ENCODE measurements at places on chromosomes 7 and 10.

DNA sequence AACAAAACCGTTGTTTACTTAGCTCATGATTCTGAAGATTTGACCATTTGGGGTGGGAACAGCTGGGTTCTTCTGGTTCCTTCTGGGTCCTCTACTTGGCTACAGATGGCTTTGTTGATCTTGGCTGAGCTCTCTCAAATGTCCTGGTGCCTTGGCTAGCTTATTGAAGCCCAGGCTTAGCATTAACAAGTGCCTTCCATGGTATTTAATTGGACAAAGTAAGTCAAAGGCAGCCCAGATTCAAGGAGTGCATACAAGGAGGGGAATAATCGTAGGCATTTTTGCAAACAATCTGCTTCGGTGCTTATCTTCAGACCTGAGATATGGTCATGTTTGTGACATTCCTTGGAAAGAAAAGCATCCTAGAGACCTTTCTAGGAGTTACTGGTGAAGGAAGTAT lies 81.4 kb downstream of the ADCYAP1R1 start:
- no peak for DNase-seq

DNA sequence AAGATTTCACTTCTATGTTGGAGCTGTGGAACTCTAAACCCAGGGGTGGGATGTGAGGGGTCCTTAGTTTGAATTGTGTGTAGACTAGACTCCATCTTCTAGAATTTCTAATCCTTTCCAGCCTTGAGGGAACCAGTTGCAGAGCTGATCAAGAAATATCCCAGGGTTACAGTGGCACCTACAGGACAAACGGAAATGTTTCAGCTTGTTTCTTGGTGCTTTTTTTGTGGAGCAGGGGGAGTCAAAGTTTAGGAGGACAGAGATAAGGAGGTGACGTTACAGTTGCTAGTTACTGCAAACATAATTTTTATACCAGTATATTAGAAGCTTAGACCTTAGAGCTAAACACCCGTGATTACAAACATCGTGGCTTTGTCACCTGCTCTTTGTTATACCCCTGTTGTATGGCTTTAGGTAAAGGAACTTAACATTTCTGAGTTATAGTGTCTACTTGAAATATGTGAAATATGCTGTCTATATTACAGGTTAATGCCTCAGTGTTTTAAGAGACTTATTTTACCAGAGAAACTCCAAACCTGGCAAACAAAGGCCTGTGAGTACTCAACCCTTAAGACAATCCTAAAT lies 84.5 kb upstream of the DYNC1I1 start:
- DNase-seq = no peak

- DNase-seq = no peak
Observed at GRCh38 chr7:151689196-151689971, 169.7 kb upstream of the RHEB start.

DNA sequence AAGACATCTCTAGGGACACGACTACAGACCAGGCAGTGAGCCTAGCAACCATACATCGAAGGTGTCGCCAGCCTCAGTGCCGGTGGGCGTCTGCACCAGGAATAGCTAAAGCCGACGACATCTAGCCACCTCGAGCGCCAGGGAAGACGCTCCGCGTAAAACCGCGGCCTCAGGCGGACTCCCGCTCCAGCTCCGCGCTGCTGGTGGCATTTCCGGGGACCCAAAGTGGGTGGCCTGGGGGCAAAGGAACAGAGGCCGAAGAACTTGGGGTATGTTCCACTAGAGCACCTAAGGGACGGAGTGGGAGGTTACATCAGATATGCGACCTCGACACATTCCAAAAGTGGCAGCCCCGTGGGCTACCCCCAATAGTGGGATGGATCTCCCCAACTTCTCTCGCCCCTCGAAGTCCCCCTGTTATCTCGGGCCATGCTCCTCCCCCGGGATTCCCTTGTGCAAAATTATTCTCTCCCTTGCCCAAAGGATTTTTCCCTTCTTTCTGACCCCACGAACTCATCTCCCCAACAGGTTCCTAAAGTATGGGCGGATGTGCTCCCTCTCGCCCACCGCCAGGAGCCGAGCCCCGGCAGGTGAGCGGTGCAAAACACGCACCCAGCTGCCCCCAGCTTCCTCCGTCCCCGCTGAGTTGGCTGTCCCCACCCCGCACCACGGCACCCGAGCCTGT lies 1.2 kb downstream of the KCNMA1 start:
- no peak for DNase-seq

- DNase-seq = no peak
Observed at GRCh38 chr7:129017933-129018538, 36.9 kb downstream of the TNPO3 start.

- DNase-seq = no peak
Observed at GRCh38 chr10:62460393-62460792, 86.2 kb downstream of the ZNF365 start.

GRCh38 chr7:128124786-128125185 lies 93.5 kb upstream of the LRRC4 start:
- DNase-seq = no peak

DNA sequence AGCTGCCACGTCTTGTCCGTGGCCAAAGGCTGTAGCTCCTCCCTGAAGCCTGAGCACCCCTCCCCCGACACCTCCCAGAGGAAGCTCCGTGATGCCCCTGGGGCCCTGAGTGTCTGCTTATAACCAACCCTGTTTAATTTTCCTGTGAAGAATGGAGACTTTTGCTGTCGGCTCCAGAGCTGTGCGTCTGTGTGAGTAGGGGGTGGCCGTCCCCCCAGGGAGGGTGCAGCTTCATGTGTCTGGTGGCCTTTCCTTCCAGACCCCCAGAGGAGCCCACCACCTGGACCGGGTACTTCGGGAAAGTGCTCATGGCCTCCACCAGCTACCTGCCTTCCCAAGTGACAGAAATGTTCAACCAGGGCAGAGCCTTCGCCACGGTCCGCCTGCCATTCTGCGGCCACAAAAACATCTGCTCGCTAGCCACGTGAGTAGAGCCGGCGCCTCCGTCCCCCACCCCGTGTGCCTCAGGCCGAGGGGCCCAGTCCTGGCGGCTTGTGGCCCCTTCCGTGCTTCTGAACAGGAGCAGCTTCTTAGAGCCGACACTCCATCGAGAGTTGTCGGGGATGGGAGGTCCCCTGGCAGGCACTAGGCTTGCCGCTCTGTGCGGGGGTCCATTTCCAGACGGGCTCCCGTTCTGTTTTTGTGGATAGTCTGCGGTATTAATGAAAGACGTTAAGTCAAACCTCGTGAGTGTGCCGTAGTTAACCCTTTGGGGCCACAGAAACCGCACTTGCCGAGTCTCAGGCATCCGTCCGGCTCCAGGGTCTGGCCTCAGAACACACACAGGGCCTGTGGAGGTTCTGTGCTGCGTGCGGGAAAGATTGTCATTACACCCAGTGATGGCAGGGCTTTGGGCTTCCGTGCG lies 37.1 kb downstream of the WIPI2 start:
- no peak for DNase-seq

DNA sequence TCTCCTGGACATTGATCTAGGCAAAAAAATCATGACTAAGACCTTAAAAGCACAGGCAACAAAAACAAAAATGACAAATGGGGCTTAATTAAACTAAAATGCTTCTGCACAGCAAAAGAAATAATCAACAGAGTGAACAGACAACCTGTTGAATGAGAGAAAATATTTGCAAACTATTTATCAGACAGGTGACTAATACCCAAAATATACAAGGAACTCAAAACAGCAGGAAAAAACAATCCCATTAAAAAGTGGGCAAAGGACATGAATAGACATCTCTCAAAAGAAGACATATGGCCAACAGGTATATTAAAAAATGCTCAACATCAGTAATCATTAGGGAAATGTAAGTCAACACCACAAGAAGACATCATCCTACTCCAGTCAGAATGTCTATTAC lies 166.8 kb downstream of the MTERF1 start:
- DNase-seq = no peak

- no peak for DNase-seq
Observed at GRCh38 chr7:142602756-142603155, 146.5 kb upstream of the PRSS1 start.

- no peak for DNase-seq
Observed at GRCh38 chr10:116017405-116017804, 255.6 kb downstream of the GFRA1 start.

- DNase-seq = no peak
Observed at GRCh38 chr7:24727154-24728120, 29.8 kb downstream of the GSDME start.

DNA sequence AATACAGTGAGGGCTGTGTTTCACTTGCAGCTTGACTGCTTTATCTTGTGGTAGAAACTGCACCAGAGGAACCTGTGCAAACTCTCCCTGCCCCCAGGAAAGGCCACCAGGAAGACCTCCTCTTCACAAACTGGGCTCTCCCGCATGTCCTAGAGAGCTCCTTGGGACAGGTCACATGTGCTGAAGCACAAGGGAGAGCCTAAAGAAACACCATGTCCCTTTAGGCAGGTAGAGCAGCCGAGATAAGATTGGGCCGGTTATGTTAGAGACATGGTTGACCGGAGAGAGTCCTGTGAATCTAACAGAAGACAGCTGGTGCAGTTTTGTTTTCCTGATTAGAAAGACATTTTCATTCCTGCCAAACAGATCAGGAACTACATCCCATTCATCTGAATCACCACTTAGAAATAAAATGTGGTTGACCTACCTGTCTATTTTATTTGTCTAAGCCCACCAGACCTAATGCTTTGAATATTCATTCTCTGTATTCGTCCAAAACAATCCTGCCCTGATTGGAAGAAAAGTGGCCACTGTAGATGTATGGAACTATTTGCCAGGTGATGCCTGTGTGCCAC lies 224.1 kb downstream of the GLI3 start:
- DNase-seq = no peak

GRCh38 chr7:145169908-145170307 lies 334.1 kb upstream of the TPK1 start:
- DNase-seq = no peak

Measured in stimulated activated CD8-positive, alpha-beta memory T cell treated with anti-CD3 and anti-CD28 coated beads, Interleukin-15, amount 100 ng/mL, for 4 hours (primary cell).